ENCODE measurements at places on chromosomes 6 and 20. TPM values are rescaled to one million over a fixed set of nuclear protein-coding genes. Genes with fewer than 3 reads are reported as not detected.

- no peak for DNase-seq
- H3K4me3 ChIP-seq: no peak overlapping the region
- H3K27ac ChIP-seq: no peak overlapping the region
These were observed 40.2 kb upstream of the CD83 start for GRCh38 chr6:14077193-14077867.

GRCh38 chr6:170022827-170023619 lies 267.9 kb downstream of the DLL1 start:
- no peak for DNase-seq
- peaks cover 7% of the 10 kb centered on the region for H3K4me1 ChIP-seq
- peaks cover 42% of the 10 kb centered on the region for H3K27me3 ChIP-seq
- H3K4me3 ChIP-seq: no peak overlapping the region
- H3K27ac ChIP-seq: no peak overlapping the region

DNA sequence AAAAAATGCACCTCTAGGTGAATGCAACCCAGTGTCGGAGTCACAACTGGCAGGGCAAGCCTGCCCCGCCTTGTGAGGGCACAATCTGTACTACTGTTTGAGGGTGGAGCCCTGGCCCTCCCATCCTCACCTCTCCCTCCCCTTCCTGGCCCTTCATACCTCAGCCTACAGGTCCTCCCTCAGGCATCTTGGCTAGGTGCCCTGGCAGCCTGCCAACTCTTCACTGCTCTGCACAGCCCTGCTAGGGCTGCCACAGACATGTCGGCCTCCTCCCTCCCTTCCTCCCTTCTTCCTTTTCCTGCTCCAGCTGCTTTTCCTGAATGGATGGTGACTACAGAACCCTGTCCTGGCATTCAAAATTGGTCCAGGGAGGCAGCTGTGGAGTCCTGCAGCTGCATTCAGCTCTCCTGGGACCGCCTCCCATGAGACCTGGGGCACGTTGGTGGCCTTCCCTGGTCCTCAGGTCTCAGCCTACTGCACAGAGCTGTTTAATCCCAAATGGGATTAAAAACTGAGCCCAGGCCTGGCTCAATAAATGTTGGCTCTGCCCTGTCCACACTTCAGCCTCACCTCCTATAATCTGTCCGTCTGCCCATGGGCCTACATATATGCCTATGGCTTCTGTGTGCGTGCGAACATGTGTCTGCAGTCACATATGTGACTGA lies 52.7 kb downstream of the CDH22 start:
- H3K27me3 ChIP-seq: peaks cover 3% of the 10 kb centered on the region
- H3K4me1 ChIP-seq: no peaks in the 10 kb centered on the region
- DNase-seq: peak; percentile 14
- H3K27ac ChIP-seq: no peak overlapping the region

DNA sequence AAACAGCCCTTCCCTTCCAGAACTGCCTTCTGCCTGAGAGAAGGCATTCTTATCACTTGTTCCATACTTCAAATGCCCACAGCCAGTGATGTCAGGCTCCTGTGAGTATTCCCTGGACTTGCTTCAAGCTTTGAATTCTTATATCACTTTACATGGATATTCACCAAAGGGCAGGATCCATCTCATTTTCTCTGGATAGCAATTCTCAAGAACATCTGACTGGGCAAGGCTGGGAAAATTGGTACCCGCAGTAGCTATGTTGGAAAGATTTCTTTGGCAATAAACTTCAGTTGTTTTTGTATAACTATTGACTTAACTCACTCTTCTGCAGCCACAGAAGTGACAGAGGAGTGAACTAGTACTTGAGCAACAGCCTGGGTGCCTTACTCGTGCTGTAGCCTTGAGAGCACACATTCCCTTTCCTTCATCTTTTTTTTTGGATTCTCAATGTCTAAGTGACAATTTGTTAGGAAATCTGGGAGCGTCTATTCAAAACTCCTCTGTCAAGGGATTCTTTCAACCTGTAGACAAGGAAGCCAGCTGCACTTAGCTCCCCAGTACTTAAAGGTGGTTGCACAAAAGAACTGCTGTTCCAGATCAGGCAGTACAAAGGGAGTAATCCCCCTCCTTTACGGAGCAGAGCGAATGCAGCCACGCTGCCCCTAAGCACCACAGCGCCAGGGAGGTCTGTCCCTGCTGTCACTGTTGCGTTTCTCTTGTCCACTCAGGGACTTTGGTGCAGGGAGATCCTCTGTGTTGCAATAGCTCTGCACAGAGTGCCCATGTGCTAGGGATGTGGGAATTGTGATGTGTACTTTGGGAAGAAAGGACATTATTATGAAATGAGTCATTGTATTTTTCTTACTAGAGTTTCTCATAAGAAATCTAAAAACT lies 69.6 kb downstream of the JAG1 start:
- H3K4me3 ChIP-seq: no peak overlapping the region
- H3K27ac ChIP-seq: no peak overlapping the region
- DNase-seq: no peak
- H3K4me1 ChIP-seq: no peaks in the 10 kb centered on the region

GRCh38 chr6:167537816-167538215 lies 212.9 kb downstream of the TTLL2 start:
- no peak overlapping the region for H3K27ac ChIP-seq
- DNase-seq: no peak
- H3K4me1 ChIP-seq: no peaks in the 10 kb centered on the region
- H3K36me3 ChIP-seq: no peaks in the 10 kb centered on the region
- no peaks in the 10 kb centered on the region for H3K27me3 ChIP-seq
- no peak overlapping the region for H3K4me3 ChIP-seq

DNA sequence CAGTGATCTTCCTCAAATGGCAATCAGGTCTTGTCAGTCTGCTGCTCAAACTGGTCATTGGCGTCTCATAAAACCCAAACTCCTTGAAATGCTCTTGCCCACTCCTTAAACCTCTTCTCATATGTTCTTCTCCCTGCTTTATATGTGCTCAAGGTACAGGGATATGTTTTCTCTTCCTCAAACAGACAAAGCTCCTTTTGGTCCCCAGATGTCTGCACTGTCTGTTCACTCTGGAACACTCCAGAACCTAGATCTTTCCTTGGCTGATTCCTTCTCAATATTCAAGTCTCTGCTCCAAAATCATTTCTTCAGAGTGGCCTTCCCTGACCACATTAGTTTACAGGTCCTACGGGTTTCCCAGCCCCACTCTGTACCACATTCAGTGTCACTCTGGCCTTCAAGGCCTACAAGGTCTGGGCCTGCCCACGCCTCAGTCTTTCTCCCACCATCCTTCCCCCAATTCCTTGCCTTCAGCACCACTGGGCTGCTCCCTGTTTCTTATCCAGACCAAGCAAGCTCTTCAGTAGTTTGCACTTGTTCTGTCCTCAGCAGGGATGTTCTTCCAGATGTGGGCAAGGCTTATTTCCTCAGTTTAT lies 9.0 kb downstream of the THEMIS start:
- no peak for DNase-seq
- H3K27me3 ChIP-seq: no peaks in the 10 kb centered on the region
- H3K4me3 ChIP-seq: no peak overlapping the region
- H3K36me3 ChIP-seq: peaks cover 16% of the 10 kb centered on the region
- H3K27ac ChIP-seq: peak overlapping the region; percentile 64

DNA sequence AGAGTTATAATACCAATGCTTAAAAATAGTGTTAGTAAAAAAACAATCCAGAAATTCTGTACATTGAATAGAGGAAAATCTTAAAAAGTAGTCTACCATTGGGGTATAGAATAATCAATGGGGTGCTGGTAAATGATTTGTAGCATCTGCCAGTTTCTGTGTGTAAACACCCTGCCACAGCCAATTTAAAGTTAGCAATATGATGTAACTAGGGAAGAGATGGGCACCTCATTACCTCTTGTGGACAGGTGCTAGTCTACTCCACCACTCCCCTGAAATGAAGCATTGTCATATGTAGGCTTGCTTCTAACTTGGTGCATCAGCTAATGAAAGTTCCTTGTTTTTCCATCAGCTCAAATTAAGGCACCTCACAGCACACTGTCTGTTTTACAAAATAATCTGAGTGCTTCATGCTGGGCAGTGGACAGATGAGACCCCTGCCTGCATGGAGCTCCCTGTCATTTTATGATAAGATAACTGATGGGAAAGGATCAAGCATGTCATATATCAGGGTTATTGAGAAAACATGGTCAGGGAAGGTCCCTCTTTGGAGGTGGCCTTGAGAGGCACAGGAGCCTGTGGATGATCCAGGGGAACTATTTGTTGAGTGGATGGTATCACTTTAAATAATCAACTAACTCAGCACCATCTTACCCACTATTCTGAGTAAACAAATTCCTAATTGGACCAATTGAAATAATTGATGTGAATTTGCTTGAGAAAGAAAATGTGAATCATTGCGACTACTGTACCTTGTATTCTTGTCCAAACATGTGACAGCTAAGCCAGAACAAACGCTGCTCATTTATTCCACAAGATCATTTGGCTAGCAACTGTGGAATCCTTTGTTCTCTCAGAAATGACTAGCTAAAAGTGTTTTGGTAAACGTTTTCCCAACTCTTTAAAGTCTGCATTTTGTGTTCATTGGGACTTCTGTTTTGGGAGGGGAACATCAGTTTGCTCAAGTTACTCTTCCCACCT lies 45.9 kb upstream of the CSE1L start:
- H3K36me3 ChIP-seq: no peaks in the 10 kb centered on the region
- no peak for DNase-seq
- H3K4me1 ChIP-seq: no peaks in the 10 kb centered on the region
- H3K27me3 ChIP-seq: no peaks in the 10 kb centered on the region
- no peak overlapping the region for H3K4me3 ChIP-seq

DNA sequence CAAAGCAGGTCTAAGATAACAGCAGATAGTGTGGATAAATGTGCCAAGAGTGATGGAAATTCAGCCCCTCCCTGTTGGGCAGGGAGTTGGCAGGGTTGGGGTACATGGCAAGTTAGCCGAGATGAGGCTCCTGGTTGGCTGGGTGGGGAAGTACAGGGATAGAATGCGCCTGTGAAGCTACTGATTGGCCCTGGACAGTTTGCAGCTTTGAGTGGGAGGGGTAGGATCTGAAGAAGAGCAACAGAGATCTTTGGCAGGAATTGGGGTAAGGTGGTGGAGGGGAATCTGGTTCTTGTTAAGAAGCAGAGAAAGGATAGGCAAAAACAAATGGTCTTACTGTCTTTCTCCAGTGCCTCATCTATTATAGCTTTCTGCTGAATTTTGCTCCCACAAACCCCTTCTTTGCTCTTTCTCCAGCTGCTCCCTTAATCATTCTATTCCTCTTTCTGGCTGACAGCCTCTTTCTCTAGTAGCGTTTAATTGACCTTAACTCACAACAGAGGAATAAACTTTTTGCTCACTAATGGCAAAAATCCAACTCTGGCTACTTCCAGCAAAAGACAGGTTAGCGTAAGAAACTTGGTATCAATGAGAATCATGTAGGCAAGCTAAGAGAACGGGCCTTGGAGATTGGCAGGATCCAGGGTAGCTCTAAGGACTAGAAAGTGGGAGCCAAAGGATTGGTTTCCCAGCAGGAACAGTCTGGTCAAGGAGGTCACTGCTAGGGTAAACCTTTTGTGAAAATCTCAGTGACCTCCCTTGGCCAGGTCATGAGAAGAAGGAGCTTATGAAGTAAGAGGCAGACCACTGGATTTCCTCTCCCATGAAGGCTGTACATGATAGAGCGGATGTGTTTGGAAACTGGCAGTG lies 86.3 kb upstream of the CARMIL1 start:
- H3K27me3 ChIP-seq: no peaks in the 10 kb centered on the region
- no peaks in the 10 kb centered on the region for H3K36me3 ChIP-seq
- no peak overlapping the region for H3K27ac ChIP-seq
- no peaks in the 10 kb centered on the region for H3K4me1 ChIP-seq
- no peak overlapping the region for H3K4me3 ChIP-seq
- DNase-seq: no peak

PROKR2 gene
- total RNA-seq: not detected

TRAPPC3L gene
- not detected for total RNA-seq

ZNF451 gene
- total RNA-seq: 72.9 TPM

HLA-DOA gene
- total RNA-seq: 13.4 TPM

FAM217A gene
- total RNA-seq: not detected

PCMT1 gene
- 53.6 TPM for total RNA-seq

PDE7B gene
- total RNA-seq: 0.35 TPM
